EL (cell line): ENCODE measurements at places on chromosomes 1 and 21.
A peak's percentile ranks its signal among the peaks of the same experiment; 100 is the strongest.

DNA sequence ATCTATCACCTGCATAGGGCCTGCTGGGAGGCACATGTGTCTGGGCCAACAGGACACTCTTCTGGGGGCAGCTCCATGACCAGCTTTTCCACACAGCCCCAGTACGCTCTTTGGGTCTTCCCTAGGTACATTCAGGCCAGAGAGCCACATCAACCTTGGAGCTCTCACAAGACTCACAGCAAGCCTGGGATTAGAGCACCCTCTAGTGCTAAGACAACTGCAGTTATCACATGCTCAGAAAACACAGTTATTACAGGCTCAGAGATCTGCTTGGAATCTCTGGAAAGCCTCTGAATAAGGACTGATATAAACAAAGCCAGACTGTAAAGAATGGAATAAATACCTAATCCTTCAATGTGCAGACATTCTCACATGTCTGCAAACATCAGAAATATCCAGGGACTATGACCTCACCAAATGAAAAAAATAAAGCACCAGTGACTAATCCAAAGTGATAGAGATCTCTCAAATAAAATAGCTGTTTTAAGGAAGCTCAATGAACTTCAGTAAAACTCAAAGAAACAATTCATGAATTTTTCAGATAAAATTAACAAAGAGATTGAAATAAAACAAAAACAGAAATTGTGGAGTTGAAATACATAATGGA, 563.9 kb upstream of the NR5A2 start:
- DNase-seq: peak; percentile 74

DNA sequence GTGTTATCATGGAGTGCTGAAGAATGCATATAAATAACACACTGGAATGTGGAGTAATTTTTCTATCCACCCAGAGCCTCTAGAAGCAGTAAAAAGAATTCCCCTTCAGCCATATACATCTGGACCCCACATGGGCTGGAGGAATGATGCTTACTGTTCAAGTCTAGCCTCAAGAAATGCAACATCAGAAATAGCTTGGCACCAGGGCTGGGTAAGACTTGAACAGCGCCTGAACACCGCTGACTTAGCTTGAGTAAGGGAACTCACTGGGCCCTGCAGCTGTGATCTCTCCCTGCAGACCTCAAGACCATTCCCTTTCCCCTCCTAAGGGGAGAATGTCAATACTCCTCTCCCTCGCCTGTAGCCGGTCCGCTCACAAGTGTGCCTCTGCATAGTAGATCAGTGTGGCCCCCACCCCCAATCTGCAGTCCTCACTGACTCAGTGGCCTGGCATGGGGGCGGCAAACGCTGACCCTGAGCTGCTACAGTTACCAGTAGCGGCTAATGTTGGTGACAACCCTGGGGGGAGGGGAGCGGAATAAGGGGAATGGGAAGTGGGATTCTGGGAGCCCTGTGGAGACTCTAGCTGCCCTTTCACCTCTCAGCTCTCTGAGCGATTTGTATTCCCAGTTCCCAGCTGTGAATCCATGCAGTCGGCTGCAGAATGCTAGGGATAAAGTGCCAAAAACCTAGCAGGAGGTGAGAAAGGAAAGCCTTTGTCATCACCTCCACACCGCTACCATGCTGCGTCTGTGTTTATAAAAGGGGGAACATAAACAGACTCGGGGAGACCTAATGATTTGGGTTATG, 483.9 kb downstream of the DISC1 start:
- DNase-seq: peak; percentile 95

DNA sequence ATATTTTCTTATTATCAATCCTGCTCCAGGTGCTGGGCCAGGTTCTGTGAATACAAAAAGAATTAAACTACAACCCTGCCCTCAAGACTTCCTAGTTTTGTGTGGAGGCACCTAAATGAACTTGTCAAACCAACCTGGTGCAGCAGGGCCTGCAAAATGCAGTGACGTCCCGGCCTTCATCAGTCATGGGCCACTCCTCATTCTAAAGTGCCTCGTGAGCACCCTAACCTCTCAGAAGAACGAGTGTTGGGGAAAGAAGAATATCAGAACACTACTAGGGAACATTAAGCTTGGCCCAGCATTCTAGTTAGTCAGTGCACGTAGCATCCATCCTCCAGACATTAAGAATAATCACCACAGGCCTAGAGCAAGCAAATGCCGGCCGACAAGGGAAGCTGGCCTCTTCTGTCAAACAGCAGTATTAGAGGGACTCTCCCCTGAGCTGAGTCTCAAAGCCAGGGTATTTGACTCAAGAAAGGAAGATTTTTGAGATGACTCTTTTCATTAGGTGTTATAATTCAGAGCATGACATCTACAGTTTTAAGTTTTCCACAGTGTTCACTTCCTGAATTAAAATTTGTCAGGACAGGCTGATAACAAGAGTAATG, 137.9 kb downstream of the SLC45A1 start:
- DNase-seq: peak; percentile 17

DNA sequence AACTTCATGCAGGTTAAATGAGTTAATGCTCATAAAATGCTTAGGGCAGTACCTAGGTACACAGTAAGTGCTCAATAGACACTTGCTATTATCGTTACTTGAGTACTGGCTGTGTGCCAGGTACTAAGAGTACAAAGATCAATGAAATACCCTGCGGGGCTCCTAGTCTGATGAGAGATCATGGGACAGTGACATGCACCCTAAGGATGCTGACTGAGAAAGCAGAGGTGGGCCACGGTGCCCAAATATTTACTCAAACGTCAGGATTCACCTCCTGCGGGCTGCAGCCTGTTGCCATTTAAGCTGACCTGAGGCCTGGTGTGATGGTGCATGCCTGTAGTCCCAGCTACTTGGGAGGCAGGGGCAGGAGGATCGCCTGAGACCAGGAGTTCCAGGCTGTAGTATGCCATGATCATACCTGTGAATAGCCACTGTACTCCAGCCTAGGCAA, 19.8 kb upstream of the LUZP1 start:
- DNase-seq: no peak

DNA sequence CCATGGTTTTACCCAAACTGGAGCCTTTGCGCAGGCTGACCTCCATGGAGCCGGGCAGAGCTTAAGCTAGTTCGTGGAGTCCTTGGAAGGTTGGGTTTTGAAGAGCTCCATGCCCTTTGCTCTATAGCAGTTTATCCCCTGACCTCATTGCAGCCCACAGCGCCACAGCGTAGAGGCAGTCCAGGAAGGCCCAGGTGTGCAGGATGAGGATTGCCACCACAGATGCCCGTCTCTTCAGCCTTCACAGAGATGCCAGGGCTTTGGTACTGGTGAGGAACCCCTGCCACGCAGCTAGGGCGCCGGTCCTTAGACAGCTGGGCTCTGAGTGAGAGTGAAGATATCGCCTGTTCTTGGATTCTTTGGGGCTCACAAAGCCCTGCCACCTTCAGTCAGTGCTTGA, 138.6 kb downstream of the PEX14 start:
- no peak for DNase-seq

DNA sequence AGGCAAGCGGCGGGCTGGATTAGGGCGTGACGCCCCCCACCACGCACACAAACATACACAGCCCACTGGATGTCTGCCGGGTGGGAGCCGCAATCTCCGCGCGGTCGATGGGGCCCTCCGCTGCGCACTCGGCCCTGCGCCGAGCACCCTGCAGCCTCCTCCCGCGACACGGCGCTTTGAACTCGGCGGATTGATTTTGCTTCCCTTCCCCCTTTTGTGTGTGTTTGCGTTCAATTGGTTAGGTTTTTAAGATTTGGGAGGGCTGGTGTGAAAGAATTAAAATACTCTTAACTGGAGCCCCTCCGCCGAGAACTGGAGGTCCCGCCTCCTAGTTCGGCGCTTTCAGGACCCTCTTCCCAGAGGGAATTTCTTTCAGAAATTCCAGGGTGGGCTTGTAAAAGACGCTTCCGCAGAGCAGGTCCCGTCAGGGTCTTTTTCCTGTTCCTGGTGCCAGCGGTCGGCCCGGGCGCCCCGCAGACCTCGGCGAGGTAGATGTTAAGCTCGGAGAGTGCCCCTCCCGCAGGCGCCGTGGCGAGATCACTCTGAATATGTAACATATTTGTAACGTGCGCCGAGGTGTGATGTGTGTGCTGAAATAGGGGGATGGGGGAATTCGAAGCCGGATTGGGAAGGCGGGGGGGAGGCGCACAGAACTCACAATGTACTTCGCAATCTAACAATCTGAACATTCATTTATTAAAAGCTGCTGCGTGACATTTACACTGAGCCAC, 8.0 kb upstream of the BARHL2 start:
- no peak for DNase-seq

DNA sequence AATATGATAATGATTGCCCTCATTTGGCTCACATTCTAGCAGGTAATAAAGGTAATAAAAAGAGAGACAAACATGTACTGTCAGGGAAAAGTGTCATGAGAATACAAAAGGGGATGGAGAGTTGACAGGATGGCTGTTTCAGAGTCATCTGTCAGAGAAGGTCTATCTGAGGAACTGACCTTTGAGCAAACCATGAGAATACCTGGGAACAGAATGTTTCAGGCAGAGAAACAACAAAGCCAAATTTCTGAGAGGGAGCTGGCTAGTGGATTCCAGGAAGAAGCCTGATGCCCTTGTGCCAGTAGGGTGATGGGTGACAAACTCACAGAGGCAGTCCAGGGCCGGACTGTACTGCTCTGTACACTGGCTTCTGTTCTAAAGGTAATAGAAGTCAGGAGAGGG, 107.2 kb downstream of the C1orf21 start:
- no peak for DNase-seq

- no peak for DNase-seq
Observed at GRCh38 chr1:20143734-20144565, 4.8 kb downstream of the PLA2G2F start.

- no peak for DNase-seq
Observed at GRCh38 chr1:27455139-27455811, 34.7 kb downstream of the WASF2 start.

DNA sequence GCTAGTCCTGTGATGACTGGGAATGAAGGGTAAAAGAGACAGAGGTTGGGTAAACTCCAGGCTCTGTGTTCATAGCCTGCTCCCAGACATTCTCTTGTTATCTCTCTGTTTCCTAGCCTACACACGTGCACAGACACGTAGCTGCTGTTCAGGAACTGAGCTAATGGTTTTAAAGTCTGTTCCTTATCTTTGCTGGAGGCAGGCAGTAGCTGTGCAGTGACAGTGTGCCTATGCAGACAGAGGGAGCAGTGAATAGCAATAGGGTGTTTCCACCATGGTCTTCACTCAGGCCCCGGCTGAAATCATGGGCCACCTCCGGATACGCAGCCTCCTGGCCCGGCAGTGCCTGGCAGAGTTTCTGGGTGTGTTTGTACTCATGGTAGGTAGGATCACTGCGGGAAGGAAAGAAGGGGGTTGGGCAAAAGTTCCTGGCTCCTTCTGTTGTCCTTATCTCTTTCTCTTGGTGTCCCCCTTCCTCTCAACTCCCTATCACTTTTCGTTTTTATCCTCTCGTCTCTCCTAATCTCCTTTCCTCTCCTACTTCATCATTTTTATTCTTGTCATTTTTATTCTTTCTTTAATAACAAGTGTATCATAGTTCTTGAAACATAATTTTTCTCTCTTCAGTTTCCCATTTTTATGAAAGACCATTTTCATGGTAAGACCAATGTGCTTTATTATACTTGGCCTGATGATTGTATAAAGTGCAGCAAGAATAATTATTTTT, at the start of gene AQP10:
AQP10 (plus strand) TSS at position 212 of the 727 bp plus-strand sequence; CDS start at position 275, 63 bp downstream.
- no peak for DNase-seq

DNA sequence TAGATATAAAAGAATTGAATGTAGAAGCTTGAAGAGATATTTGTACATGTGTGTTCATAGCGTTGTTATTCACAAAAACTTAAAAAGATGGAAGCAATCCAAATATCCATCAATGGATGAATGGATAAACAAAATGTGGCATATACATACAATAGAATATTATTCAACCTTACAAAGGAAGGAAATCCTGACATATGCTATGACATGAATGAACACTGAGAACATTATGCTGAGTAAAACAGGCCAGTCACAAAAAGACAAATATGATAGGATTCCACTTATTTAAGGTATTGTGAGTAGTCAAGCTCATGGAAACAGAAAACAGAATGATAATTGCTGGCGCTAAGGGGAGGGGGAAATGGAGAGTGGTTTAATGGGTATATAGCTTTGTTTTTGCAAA, 47.0 kb upstream of the DYRK1A start:
- no peak for DNase-seq

GRCh38 chr1:70764747-70765146, 282.9 kb downstream of the PTGER3 start:
- DNase-seq: peak; percentile 59

DNA sequence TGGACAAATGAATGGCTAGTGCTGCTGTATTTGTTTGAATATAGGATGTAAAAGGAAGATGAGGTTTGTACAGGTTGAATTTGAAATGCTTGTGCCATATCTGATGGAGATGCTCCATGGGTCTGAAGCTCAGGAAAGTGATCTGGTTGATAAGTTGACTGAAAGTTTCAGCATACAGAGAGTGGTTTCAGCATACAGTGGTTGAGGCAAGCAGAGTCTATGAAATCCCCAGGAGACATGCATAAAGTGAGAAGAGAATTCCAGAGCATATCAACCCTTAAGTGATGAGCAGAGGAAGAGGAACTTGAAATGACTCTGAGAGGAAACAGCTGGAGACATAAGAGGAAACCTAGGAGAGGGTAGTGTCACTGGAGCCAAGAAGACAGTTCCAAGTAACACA, 21.7 kb downstream of the TCHHL1 start:
- DNase-seq: no peak

DNA sequence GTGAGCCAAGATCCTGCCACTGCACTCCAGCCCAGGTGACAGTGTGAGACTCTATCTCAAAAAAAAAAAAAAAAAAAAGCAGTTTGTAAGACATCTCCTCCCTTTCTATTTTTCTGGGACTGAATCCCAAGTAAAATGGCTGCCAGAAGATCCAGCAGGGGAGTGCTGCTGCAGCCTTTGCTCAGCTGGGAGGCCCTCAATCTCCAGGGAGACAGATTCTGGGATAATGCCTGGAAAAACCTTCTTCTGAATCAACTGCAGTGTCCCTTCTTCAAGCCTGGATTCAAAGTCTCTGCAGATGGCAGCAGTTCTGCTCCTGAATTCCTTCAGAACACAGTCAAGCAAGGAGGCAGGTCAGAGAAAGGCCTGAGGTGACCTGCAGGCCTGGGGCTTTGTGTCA, 191.0 kb upstream of the NRIP1 start:
- DNase-seq: no peak

DNA sequence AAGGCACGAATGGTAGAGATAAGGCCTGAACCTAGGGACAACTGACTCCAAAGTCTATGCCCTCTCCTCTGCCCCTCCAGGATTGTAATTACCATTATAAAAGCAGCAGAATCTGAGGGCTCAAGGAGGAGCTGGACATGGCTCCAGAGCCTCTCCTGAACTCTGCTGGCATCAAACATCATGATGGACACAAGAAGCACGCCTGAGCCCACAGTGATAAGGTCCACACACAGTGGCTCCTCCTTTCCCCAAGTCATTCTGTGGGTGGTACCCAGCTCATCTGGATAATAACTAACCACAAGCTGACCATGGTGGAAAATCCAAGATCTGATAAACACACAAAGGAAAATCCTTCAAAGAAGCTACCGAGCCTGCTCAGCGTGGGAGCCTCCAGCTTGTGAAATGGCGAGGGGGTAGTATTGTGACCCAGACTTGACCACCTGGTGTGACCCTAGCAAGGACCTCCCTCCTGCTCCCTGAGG, 85.2 kb downstream of the HIVEP3 start:
- DNase-seq: no peak

GRCh38 chr1:201085902-201086735, 26.1 kb downstream of the CACNA1S start:
- DNase-seq: peak; percentile 48

GRCh38 chr1:200429221-200429751, 19.4 kb upstream of the ZNF281 start:
- peak; percentile 82 for DNase-seq

- peak; percentile 54 for DNase-seq
Observed at GRCh38 chr1:51627672-51628071, 10.8 kb downstream of the OSBPL9 start.

GRCh38 chr1:162059721-162060120, 9.8 kb upstream of the NOS1AP start:
- no peak for DNase-seq
